ENCODE measurements at places on chromosomes 7 and 10.

DNA sequence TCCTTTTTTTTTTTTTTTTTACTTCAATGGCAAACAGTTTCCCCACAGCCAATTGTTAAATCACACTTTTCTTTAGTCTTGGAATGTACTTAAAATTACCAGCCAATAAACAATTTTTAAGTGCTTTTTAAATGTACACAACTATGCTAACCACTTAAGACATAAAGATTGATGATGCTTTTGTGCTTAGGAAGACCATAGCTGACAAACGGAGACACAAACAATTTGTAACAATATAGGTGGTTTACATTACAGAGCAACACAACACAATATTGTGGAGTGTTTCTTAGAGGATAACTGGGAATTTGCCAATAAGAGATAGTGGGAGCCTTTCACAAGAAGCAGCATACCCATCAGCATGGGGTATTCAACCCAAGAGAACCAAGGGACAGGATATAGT is 798.5 kb upstream of the IGFBP3 start:
- no peak for DNase-seq

- DNase-seq = no peak
Observed at GRCh38 chr10:17209881-17210280, 8.4 kb upstream of the TRDMT1 start.

DNA sequence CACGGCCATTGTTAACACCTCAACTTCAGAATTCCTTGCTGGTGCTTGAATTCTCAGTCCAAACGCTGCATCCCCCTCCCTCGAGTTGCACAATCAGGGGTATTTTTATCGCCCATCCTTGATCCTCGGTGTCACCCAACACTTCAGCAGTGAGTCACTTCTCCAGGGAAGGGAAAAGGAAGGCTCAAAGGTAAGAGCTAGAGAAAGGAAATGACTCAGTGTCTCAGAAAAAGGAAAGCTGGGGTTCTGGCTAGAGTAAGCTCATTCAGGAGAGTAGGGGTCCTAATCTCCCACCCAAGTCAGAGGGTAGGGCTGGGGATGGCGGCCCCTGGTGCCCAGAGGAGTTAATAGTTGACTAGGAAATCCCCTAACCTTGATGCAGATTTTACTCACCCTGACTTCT is 39.8 kb upstream of the TRIM8 start:
- DNase-seq = no peak

- DNase-seq = no peak
Observed at GRCh38 chr10:6199131-6199733, 3.5 kb upstream of the PFKFB3 start.

DNA sequence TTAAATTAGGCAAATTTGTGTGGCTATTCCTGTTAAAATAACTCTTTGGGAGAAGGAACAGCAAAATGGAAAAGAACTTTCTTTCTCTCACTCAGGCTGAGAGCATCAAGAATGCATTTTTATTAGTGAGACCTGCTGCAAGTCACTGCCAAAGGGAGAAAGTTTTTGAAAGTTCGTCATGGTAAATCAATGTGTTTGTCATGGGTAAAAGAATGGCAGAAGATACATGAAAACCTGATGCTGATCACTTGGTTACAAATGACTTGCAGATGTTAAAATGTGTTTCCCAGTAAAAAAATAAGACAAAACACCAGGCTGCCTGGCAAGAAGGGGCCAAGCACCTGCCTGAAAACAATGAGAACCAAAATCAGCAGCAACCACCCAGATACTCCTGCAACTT is 484.7 kb upstream of the NRP1 start:
- no peak for DNase-seq
